ENCODE measurements at places on chromosomes 11 and 22.

- DNase-seq: no peak
Measured at GRCh38 chr11:27552341-27552740, 45.8 kb upstream of the LIN7C start.

DNA sequence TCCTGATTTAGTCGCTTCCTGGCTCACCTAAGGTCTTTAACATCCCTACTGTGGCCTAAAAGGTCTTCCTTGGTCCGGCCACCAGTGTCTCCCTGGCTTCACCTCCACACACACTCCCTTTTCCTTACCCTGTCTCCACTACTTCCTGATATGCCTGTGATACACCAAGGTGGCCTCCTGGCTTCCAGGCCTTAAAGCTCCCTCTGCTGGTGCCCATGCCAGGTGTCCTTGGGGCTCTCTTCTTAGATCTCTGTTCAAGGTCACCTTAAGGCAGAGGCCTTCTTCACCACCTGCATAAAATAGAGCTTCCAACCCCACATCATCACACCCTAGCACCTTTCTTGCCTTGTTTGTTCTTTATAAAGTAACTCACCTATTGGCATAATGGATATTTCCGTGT is 787.7 kb downstream of the NTM start:
- no peak for DNase-seq

DNA sequence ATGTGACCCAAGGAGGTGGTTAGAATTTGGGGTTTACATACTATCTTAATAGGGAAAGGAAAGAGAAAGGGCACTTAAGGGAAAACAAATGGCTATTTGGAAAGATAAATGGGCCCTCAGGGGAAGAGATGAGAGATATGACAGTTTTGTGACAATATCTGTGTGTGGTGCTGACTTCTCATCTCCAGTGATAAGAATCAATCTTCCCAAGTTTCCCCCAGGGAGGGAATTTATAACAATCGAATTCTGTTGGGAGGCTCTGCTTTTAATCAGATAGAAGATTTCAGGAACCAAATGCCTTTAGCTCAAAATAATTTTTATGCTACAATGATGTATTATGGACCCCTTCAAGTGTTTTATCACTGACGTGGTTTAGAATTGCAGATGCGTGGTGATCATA is 46.3 kb upstream of the PAMR1 start:
- DNase-seq: no peak

DNA sequence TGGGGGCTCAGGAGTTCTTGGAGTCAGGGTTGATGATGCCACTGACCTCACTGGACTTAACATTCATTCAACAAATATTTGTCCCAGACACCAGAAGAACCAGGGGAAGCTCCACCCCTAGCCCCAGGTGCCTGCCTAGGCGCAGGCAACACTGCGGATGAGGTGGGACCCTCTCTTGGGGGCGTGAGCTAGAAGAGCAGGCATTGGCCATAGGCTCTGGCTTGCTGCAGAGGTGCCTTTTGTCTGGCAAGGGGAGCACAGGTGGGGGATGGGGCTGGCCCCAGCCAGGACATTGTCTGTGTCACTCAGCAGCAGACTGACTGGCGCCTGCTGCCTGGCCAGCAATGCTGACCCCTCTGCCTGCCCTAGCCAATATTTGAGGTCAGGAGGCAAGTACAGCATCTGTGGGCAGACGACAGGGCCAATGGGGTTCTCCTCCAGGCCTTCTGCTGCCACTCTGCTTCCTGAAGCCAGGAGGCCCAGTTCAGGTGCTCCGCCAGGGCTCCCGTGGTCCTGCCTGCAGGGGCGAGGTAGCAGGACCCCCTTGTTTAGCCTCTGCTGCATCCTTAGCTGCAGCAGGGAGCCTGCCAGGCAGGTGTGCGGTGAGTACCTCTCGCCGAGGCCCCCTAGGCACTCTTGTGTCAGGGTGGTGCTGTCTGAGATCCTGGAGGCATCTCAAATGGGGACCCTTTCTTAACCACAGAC is 4.0 kb downstream of the LINC01488 start:
- no peak for DNase-seq

DNA sequence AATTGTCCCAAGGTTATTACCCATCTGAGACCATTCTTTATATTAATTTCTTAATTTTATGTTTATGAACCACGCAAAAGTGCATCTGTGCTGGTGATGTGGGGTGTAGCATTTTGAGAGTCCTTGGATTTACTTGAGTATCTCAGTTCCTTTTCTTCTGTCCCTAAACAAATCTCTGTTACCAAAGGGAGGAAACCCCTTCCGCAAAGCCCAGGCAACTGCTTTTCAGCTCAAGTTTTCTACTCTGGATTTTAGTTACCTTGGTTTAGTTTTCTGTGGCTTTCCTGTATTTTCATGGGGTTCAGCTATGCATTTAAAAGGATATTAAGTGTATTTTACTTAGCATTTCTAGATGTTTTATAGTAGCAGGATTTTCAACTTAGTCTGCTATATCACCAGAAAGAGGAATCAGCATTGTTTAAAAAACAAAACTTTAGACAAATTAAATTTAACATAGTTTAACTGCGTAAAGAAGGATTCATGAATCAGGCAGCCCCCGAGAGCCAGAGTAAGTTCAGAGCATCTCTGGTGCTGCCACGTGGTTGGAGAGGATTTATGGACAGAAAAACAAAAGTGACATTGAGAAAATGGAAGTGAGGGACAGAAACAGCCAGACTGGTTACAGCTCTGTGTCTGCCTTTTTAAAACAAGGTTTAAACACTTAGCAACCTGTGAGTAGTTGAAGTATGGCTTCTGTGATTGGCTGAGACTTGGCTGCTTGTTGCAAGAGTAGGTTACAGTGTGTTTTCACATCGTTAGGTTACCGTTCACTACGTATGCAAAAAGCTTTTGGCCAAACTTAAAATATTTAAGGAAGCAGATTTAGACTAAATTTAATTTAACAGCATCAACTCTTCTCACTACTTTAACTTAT is 9.6 kb downstream of the ADM start:
- DNase-seq: no peak

- DNase-seq: no peak
Measured at GRCh38 chr22:46681010-46681409, 57.0 kb downstream of the CERK start.

- DNase-seq: peak; percentile 99
Measured at GRCh38 chr22:37199103-37199759, 11.2 kb upstream of the C1QTNF6 start.

DNA sequence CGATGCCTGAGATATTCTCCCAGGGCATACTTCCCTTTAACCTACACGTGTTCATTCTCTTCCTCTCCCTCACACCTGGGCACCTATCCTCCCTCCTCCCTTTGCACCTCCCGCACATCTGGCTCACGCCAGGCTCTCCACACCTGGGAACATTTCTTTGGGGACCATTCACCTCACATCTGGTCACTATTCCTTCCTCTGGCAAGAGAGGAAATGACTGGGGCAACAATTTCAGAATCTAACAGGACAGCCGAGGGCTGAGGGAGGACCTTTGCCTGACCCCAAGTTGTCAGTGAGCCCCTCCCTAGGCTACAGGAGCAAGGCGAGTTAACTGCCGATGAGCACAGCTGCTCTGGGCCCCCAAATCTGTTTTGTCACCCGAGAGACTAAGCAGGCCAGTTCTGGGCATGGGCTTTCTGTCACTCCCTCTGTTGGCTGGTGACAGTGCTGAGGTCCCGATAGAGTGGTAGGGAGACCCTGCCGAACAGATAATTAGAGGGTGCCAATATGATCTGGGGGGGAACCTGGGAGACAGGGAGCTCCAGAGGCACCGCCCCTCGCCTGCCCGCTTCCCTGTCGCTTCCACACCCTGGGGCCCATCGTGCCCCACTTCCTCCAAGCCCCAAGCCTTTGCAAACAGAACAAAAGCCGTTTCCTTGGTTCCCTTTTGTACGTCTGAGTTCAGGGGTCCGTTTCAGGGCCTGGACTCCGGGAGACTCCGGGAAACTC is 45.6 kb downstream of the EIF3F start:
- DNase-seq: no peak

DNA sequence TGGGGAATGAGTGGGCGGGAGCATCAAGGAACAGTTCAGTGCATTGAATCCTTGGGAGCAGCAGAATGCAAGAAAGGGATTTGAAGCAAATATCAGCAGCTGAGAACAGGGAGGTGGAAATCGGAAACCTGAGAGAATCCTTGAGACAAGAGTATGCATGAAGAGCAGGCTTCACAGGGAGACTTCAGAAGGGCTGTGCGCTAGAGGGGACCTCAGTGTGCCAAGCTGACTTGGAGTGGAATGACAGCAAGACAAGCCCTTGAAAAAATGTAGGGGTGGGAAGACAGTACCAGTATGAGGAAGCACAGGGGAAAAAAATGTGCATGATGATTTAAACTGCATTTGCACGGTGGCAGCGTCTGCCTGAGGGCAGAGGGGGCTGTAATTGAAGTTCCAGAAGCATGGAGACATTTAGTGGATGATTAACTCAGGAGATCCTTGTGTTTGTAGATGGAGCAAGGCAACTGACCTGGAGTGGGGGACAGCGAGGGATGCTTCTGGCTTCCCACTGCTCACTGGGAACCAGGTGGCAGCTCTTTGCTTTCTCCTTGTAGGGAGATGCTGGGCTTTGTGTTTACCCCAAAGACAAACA is 204.9 kb upstream of the PLET1 start:
- no peak for DNase-seq

Data from brain (organoid and tissue), 16 donors.